ENCODE measurements at places on chromosomes 16 and 17.

GRCh38 chr17:3222505-3222904 lies 15.0 kb downstream of the OR1A1 start:
- no peak for DNase-seq

- no peak for DNase-seq
These were observed 38.1 kb upstream of the KPNB1 start for GRCh38 chr17:47611372-47612350.

DNA sequence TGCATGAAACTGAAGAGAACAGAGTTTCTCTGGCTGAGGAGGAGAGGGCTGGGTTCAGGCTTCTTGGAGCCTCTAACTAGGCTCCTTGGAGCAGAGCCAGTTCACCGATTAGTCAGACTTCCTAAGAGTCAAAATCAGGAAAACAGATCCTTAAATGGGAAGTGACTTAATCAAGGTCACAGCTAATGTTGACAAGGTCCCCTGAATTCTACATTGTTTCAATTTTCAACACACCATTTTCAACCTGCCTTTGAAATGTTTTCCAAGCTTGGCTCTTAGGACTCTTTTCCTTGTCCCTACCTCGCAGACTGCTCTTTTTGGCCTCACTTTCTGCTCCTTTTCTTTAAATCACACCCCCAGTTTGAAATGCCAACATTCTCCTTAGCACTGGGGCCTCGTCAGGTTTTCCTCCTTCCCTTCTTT lies 16.3 kb downstream of the MYL4 start:
- DNase-seq = no peak

- DNase-seq = no peak
These were observed 40.1 kb downstream of the LITAF start for GRCh38 chr16:11546608-11547061.

DNA sequence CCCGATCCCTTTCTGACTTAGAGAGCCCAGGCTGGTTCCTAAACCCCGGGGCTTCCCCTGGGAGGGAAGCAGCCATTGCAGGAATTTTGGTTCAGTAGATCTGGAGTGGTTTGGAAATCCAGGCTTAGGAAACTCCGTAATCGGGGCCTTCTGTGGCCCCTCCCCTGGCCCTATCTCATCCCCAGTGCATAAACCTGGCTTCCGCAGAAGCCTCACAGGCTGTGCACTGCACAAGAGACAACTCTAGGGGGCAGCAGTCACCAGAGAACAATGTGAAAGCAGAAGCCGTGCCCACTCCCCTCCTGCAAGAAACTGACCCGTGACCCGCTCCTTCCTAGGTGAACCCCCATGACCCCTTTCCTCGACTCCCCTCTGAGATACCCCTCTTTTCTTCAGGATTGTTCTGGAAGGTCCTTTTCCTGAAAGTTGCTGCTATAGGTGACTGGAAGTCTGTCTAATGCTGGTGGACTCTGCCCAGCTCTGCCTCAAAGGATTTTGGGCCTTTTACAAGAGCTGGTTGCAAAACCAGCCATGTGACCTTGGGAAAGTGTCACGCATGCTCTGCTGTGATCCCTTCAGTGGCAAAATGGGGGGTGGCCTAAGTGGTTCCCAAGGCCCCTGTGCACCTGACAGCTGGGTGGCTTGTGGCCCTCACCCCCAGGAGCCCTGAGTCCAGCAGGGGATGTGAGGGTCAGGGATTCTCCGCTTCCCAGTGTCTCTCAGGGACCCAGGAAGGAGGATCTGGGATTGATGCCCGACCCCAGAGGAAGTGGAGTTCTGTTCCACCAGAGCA lies 14.4 kb downstream of the GUCY2D start:
- peak; percentile 73 for DNase-seq

- no peak for DNase-seq
These were observed 333.7 kb downstream of the SEC14L1 start for GRCh38 chr17:77474292-77474988.

DNA sequence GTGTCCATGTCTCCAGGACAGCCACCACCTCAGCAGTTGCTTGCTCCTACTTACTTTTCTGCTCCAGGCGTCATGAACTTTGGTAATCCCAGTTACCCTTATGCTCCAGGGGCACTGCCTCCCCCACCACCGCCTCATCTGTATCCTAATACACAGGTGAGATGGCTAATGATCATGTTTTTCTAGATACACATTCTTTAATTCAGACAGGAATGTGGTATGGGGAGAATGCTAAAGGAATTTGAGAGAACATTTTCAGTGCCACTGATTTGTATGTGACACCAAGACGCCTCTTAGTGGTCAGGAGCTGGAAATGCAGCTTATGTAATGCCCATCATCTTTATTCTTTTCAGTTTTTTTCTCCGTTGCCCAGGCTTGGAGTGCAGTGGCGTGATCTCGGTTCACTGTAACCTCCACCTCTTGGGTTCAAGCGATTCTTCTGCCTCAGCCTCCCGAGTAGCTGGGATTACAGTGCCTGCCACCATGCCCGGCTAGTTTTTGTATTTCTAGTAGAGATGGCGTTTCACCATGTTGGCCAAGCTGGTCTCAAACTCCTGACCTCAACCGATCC lies 8.9 kb upstream of the RAPGEFL1 start:
- DNase-seq = peak; percentile 45

DNA sequence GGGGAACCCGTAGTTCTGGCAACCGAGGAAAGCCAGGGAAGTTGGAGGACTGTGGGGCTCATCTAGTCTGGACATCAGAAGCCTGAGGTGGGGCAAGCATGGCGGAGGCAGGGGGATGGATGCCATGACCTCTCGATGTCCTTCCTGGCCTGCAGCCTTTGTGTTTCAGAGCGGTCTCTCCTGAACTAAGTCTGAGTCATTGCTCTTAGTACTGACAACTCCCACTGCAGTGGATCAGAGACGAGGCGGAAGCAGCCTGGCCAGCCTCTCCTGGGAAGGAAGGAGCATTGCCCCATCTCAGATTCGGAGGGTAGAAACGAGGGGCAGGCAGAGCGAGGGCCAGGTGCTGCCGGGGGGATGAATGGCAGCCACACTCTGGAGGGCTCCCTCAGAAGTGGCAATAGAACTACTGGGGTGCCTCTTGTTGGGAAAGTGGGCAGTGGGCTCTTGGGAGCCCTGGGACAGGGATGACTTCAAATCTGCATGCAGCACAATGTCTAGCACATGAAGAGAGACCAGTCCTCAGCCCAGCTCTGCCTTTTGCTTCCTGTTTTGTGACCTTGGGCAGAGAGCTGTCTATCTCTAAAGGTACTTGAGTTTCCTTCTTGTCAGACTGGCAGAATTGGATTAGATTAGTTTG lies 3.6 kb upstream of the STAC2 start:
- DNase-seq = no peak

GRCh38 chr17:77821114-77821513 lies 137.4 kb upstream of the TNRC6C start:
- no peak for DNase-seq

GRCh38 chr16:84237994-84238750 lies 1.6 kb downstream of the KCNG4 start:
- DNase-seq = no peak

DNA sequence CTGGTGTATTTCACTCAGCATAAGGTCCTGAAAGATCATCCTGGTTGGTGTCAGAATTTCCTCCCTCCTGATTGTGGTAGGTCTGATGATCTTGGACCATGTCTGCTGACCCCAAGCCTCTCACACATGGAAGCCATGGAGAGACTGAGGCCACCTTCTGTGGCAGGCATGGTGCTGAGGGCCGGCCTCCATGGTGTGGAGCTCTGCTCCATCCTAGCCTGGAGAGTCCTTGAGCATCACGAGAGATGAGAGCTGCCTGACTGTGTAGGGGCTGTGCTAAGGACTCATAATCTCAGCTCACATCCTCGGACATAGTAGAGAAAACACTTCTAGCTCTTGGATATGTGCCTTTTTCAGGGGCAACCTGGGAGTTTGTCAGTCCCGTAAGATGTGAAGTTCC lies 40.6 kb downstream of the MPRIP start:
- DNase-seq = no peak

DNA sequence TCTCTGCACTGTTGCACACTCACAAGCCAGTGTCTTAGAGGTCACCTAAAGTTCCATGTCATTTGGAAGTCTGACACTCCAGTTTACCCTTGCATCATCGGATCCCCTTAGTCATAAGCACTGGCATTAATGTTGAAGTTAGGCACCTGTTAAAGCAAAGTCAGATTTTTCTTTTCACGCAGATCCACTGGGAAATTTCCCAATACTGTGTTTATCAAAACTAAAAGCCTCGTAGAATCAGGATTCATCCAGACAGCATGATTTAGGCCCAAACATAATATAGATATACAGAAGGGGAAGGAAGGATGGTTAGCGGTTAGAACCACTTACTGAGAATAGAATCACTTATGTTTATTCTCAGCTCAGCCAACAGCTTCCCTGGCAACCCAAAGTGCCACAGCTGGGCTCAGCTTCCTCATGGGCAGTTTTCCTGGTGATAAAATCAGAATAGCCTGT lies 30.1 kb upstream of the HAPSTR1 start:
- no peak for DNase-seq

- DNase-seq = no peak
These were observed 14.7 kb downstream of the TMC5 start for GRCh38 chr16:19432429-19432828.

DNA sequence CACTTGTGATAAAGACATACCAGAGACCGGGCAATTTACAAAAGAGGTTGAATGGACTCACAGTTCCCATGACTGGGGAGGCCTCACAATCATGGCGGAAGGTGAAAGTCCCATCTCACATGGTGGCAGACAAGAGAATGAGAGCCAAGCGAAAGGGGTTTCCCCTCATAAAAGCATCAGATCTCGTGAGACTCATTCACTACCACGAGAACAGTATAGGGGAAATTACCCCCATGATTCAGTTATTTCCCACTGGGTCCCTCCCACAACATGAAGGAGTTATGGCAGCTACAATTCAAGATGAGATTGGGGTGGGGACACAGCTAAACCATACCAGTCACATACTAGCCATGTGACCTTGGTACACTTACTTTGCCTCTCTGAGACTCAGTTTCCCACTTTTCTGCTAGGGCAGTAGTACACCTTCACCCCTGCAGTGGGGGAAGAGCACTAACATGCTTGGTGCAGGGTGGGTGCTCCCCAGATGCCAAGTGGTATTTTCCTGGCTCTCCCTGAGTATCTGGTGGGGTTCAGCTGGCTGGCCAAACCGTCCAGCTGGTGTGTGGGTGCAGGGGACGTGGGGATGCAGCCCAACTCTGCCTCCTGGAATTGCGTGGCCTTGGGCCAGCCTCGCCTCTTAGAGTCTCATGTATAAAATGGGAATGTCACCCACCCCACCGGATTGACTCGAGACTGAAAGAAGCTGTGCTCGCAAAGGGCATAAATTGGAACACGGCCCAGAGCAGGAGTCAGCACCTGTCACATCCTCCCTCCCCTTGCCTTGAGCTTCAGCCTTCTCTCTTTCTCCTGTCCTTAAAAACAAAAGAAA lies 364.1 kb downstream of the CPPED1 start:
- peak; percentile 88 for DNase-seq
